ENCODE measurements at places on chromosomes 1 and 21.

GRCh38 chr1:42937141-42937696 is 21.4 kb downstream of the SLC2A1 start:
- DNase-seq: no peak

GRCh38 chr1:21266119-21266774 is 24.0 kb downstream of the ECE1 start:
- no peak for DNase-seq

GRCh38 chr1:10575616-10576015 is 100.9 kb downstream of the PEX14 start:
- no peak for DNase-seq

DNA sequence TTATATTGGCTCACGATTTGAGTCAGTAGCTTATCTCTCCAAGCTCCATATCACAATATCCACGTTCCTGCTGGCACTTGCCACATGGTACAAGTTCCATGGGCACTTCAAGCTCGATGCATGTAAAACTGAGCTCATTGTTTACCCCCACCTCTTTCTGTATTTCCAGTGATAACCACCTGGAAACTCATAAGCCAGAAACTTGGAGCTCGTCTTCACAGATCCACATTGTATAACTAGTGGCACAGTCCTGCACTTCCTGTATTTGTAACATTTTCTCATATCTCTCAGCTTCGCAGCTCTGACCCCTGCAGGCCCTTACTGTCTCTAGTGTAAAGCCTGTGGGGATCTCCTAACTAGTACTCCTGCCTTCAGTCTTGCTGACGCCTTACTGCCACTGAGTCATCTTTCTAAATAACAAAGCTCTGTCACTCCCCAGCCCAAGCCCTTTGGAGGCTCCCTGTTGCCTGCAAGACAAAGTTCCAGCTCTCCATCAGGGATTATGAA is 6.5 kb upstream of the C2CD4D start:
- no peak for DNase-seq

- no peak for DNase-seq
Measured at GRCh38 chr1:117613249-117613968, 7.6 kb downstream of the TENT5C start.

DNA sequence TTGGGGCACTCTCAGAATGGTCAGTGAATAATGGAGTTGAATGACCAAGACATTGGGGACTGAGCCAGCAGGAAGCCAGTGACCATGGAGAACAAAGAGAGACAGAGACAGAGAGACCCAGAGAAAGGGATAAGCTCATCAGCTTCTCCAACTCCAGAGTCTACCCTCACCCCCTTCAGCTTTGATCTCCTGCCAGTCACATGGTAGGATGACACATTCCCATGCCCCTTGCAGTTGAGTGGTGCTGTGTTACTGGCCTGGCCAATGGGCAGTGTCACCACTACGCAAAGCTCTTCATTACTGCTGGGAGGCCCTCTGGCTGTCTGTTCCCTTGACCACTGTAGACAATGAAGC is 643.5 kb downstream of the AJAP1 start:
- DNase-seq: peak; percentile 71

DNA sequence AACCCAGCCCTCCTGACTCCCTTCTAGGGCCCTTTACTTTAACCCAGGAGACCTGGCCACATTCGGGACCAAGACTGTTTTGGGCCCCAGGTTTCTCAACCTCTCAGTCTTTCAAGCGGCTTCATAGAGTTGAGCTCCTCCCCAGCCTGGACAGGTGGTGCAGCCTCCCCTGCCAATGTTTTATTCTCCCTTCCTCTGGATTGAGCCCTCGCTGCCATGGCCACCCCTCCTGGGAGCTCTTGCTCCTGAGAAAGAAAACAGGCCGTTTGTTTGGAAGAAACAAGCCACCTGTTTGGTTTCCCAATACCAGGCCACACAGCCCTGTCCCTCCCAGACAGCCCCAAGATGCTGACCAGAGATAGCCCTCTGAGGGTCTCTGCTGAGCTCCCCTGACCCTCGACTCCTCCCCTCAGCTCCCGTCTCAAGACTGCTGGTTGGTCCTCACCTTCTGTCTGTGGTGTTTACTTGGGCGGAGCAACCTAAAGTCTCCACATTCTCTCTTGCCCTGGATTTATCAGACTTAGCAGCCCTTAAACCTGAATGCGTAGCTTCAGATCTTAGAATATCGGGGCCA is 3.3 kb downstream of the TMEM51 start:
- DNase-seq: no peak

GRCh38 chr1:156579472-156579871 is at the start of gene TTC24:
Gene TTC24 (plus strand): TSS chr1:156579723. CDS start chr1:156581365, 1,642 bp downstream.
- no peak for DNase-seq

- DNase-seq: peak; percentile 35
Measured at GRCh38 chr1:51624855-51625254, 8.0 kb downstream of the OSBPL9 start.

DNA sequence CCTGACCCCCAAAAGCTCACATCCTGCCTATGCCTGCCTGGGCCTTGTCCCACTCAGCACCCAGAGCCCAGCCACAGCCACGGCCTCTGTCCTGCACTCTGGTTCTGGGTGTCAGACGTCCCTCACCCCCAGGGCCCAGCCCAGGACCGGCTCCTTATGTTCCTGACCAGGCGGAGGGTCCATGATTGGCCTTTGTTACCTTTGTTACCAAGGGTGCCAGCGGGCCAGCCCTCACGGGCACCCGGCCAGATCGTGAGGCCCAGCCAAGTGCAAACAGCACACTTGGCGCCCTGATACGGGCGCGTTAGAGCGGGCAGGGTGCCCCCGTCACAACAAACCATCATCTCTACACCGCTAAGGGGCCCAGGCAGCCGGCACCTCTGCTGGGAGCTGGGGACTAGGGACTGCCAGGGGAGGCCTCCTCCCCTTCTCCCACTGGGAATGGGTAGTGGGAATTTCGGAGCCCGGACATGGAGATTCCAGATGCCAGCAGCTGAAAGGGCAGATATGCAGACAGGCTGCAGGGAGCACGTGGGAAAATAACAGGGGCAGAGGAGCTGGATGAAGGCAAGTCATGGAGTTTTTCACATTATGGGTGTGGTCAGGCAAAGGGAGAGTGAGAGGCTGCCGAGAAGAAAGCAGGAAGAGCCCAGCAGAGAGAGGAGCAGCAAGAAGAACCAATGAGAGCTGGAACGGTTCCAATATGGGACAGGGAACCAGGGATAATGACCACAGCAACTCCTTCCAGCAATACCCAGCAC is 22.1 kb downstream of the HSPG2 start:
- DNase-seq: no peak

GRCh38 chr1:110067479-110067892 is 3.0 kb downstream of the ALX3 start:
- no peak for DNase-seq

- peak; percentile 70 for DNase-seq
Measured at GRCh38 chr1:39886757-39887231, 3.5 kb upstream of the TRIT1 start.

GRCh38 chr1:220726634-220727033 is 21.5 kb upstream of the MTARC2 start:
- DNase-seq: no peak

DNA sequence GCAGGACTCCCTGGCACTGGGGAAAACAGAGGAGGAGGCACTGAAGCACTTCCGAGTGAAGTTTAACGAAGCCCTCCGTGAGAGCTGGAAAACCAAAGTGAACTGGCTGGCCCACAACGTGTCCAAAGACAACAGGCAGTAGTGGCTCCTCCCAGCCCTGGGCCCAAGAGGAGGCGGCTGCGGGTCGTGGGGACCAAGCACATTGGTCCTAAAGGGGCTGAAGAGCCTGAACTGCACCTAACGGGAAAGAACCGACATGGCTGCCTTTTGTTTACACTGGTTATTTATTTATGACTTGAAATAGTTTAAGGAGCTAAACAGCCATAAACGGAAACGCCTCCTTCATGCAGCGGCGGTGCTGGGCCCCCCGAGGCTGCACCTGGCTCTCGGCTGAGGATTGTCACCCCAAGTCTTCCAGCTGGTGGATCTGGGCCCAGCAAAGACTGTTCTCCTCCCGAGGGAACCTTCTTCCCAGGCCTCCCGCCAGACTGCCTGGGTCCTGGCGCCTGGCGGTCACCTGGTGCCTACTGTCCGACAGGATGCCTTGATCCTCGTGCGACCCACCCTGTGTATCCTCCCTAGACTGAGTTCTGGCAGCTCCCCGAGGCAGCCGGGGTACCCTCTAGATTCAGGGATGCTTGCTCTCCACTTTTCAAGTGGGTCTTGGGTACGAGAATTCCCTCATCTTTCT is 75.5 kb downstream of the PIK3CD start:
- no peak for DNase-seq

DNA sequence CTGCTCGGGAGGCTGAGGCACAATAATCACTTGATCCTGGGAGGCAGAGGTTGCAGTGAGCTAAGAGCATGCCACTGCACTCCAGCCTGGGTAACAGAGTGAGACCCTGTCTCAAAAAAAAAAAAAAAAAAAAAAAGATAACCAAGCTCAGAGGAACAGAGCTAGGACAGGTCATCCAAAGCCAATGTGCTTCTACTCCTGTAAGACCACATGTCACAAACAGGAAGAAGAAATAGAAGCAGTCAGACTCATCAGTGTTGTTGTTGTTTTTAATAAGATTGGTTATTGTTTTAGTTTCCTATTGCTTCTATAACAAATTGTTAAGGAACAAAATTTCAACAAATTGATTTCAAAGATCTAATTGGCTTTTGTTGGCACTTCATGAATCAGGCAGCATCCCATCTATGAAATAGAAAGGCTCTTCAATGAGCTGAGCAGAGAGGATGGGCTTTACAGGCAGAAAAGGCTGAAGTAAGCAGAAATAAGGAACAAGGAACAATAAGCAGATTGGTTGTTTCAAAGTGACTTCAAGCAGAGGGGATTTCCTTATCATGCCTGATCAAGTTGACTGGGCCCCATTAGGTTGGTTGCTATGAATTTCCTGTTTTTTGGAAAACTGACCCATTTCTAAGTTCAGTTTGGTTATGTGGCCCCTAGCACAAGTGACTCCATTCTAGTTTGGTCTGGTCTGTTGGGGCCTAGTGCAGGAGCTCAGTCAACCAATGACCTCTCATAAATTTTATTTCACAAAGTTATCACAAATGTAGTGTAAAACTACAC is 6.0 kb upstream of the AKNAD1 start:
- DNase-seq: no peak

GRCh38 chr1:58442114-58442513 is 104.4 kb downstream of the OMA1 start:
- DNase-seq: no peak

DNA sequence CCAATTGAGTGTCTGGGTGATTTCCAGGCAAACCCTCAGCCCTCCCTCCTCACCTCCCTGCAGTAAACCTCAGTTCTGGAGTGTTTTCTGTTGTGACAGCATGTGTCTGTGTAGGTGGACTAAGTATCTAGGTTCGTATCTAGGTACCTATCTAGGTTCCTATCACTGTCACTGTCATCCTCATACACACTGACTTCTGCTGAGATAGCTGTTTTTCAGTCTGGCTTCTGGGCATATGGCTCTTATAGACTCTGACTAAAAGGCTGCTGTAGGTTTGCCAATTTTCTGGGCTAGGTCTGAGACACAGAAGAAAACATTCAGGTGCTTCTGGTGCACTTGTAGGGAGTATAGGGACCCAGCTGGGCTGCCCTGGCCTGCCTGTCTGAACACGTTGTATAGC is 8.1 kb upstream of the TRIM67 start:
- DNase-seq: no peak

GRCh38 chr1:91526496-91526895 is 25.8 kb downstream of the CDC7 start:
- no peak for DNase-seq

GRCh38 chr1:12475101-12475500 is 142.9 kb downstream of the DHRS3 start:
- no peak for DNase-seq

DNA sequence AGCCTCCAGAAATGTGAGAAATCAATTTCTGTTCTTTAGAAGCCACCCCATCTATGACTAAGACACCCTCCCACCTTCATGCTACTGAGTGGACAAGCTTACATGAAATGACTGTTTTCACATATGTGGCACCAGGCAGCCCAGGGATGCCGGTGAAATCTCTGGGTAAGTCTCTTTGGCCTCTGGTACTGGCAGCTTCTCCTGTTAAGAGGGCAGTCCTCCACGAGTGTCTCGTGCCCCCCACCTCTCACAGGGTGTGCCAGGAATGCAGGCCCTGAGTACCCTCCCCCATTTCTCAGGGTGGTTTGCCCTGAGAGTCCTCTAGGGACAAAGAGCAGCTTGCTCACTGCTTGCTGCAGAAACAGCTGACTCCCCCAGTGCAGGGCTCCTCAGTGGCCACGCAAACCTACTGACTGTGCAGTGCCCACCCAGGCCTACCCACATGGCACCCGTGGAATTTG is 3.2 kb upstream of the PRXL2B start:
- no peak for DNase-seq

DNA sequence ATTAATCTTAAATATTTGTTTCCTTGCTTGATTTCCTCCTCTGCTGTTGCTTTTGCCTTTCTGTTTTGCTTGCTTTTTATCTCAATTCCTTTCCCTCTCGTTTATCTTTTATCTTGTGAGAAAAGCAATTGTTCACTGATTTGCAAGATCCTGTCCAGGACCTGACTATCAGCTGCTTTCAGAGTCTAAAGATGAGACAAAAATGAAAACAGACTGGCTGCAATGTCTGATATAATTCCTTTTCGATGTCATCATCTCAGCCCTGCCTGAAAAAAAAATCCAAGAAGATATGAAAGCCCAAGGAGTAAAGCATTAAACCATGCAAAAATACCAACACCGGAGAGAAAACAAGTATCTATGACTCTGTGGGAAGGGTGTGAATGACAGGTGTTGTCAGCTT is 225.5 kb downstream of the PATJ start:
- no peak for DNase-seq

DNA sequence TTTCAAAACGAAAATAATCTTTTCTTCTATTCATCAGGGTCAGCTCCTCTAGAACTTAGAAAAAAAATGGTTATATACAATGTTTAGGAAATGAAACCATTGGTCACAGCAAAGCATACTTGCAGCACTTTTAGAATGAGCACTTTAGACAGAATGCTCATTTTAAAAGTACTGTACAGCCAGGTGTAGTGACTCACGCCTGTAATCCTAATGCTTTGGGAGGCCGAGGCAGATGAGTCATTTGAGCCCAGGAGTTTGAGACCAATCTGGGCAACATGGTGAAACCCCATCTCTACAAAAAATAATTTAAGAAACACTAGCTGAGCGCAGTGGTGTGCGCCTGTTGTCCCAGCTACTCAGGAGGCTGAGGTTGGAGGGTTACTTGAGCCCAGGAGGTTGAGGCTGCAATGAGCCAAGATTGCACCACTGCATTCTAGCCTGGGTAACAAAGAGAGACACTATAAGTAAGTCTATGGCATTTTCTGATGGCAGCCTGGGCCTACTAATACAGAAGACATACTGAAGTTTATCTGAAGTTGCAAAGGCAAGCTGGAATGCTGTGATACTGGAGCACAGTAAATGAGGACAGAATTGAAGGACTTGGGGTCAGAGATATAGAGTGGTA is 48.9 kb upstream of the ZNF326 start:
- no peak for DNase-seq
